ENCODE measurements at places on chromosomes 3 and 15. TPM values are rescaled to one million over a fixed set of nuclear protein-coding genes. Genes with fewer than 3 reads are reported as not detected.

The CAV3 gene
- not detected for total RNA-seq

The AHSG gene
- total RNA-seq, result 763 TPM

The GAP43 gene
- total RNA-seq, result not detected

The C3orf80 gene
- 0.10 TPM for total RNA-seq

The SH2D7 gene
- total RNA-seq, result not detected

The LRRC34 gene
- total RNA-seq, result 0.35 TPM

The REC114 gene
- not detected for total RNA-seq

The ASB14 gene
- total RNA-seq, result not detected

The SLC28A1 gene
- 64.6 TPM for total RNA-seq

The GUCA1C gene
- not detected for total RNA-seq

The ALPK3 gene
- 2.7 TPM for total RNA-seq

The GPR149 gene
- total RNA-seq, result not detected
